ENCODE measurements at places on chromosomes 11 and 22.
A peak's percentile ranks its signal among the peaks of the same experiment; 100 is the strongest.

- no peak for DNase-seq
Measured at GRCh38 chr11:33861386-33861785, 30.5 kb downstream of the LMO2 start.

DNA sequence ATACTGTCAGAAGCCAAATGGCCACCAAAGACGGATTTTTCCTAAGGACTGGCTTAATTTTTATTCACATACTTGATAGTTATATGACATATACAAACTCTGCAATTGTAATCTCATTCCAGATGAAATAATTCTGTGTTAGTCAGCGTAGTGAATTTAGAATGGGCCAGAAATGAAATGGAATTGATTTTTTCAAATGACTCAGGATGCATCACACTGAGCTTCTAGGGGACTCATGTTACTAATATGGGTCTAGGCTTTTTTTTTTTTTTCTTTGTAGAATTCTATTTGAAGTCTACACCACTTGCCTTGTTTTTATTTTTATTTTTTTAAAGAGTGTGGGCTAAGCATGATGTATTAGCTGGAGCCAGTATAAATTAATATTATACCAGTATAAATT lies 62.7 kb downstream of the SPECC1L start:
- no peak for DNase-seq

DNA sequence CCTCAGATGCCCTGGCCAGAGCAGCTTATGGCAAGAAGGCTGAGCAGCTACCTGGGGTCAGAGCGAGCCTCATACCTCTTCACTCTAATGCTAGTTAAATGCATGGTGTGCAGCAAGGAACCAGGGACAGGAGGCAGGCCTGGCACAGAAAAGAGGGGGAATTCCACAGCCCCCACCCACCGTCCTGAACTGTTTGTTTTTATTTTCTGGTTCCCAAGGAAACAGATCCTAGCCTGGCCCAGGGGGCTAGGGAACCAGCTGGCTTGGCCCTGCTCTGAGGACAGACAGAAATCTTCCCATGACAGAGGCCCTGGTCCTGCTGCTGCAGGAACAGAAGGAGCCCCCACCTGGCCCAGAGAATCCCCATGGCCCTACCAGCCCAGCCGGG lies 40.4 kb downstream of the SLCO2B1 start:
- no peak for DNase-seq

DNA sequence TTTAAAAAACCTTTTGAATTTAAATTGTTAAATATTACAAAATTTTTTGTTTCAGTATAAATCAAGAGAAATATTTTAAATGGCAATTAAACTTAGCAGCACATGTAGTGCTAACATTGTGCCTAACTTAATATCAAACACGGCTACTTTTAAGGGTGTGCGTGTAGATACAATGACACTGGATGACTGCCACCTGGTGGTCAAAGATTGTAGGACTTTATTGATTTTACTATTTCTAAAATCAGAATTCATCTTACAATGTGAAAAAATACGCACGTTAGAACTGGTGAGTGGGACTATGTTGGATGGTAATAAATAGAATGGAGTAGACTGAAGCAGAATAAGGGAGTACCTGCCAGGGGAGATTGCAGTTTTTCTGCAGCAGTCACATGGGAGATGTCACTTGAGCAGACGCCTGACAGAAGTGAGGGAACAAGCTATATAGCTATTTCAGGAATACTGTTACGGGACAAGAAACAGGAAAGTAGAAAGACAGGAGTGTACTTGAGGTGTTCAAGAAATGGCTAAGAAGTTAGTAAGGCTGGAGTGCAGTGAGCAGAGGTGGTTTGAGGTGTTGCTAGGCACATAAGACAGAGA lies 52.9 kb downstream of the UVRAG start:
- DNase-seq: no peak

DNA sequence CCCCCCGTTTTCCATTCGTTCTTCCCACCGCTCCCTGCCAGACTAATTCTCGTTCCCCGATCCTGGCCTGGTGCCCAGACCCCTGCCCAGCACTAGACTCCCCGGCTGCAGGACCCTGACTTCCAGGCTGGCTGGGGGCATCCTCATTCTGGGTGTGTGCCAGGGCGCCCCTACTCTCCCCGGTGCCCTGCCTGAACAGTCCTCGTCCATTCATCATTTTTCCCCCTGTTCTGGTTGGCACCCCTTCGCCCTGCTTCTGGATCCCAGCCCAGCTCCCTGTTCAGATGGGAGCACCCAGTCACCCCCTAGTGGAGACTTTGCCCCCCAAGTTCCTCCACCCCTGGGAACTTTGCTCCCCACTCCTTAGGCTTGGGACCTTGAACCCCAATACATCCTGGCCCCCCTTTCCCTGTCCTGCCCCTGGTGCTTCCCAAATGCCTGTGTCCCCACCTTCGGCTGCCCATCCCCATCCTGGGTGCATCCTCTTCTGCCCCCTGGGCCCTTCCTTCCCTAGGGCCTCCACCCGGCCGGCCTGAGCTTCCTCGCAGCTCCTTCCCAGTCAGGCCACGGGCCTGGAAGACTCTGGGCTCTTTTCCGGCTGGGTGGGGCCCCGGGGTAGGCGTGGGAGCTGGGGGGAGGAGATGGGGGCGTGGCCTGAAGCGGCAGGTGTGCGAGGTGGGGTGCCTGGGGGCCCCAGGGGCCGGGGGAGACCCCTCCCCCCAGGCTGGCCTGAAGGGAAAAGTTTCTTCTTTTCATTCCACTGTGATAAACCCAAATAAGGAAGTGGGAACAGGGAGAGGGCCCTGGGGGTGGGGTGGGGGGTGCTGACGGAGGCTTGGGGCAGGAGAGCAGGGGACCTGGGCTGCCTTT lies 908 bp downstream of the PLCB3 start:
- peak; percentile 59 for DNase-seq

DNA sequence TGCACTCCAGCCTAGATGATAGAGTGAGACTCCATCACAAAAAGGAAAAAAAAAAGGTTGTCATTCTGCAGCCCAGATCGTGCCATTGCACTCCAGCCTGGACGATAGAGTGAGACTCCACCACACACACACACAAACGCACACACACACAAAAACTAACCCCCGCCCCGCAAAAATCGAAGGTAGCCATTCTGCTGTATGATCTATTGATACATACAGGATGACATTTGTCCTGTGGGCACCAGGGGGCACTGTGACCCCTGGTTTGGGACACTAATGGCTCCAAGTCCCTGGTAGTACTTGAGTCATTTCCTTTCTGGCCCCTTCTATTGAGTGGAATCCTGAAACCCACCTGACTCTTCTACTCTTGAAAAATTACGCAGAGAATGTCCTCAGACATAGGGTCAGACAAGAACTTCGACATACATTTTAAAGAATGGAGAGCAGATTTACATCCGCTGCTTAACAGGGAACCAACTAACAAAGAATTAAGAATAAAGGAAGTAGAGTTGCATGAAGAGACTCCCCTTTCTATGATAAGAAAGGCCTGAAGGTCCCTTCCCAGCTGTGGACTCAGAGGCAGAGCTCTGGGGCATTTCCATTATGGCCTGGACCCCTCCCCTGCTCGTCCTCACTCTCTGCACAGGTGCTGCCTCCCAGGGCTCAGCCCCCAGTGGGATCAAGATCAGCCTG lies 35.0 kb upstream of the PRAME start:
- DNase-seq: peak; percentile 68

- no peak for DNase-seq
Measured at GRCh38 chr11:26896719-26897118, 97.2 kb upstream of the FIBIN start.

DNA sequence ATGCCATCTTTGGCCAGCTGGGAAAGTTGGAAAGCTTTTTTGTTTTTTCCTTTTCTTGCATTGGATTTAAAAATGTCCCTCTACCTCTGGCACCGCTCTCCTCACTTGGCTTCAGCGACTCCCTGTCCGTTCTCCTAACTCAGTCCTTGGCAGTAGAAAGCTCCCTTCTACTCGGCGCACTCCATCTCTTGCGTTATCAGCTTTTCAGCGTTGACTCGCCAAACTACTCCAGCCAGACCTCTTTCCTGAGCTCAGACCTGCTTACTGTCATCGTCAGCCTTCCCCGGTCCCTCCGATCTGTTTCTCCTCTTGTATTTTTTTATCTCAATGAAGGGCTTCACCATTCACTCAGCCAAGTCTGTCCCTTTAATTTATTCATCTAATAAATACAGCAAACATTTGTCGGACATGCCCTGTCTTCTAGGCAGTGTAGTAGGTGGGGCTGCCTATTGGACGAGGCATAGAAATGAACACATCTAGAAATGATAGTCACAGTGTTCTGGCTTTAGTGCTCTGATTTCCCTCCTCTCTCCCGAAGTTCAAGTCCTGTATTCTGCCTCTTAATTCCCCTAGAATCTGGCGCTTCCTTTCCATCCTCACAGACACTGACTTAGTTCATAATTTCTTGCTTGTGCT lies 839 bp downstream of the CEP164 start:
- peak; percentile 33 for DNase-seq
